ENCODE measurements at places on chromosomes 4 and X.

GRCh38 chr4:96108146-96108545 is 268.3 kb downstream of the PDHA2 start:
- DNase-seq, result no peak

DNA sequence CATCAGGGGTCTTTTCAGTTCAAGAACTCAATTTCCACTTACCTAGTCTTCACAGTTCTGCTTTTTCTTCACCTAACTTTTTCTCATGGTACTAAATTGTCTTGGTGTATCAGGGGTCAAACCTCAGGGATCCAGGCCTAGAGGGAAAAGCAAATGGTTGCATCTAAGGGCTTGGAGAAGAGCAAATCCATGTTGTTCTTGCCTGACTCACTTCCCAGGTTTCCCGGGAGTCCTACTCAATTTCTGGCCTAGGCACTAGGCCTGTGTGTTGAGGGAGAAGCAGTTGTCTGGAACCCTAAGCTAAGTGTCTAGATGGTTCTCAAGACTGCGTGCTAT is 191.9 kb upstream of the STK26 start:
- DNase-seq, result no peak

GRCh38 chr4:87840149-87840548 is 7.4 kb downstream of the MEPE start:
- no peak for DNase-seq

DNA sequence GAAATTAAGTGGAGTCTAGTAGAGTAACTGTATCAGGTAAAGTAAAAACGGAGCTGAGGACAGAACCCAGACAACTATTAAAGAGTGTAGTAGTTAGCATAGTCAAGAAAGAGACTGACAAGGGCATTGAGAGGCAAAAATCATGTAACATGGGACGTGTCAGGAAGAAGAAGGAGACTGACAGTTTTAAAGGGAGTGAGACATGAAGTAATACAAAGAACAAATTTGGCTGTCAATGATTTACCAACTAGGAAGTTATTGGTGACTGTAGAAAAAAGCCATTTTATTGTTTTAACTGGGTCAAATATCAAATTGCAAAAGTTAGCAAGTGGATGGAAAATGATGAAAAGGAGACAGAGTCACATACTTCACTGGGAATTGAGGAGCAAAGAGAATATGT is 422.3 kb downstream of the MAPK10 start:
- DNase-seq, result no peak
